ENCODE measurements at places on chromosomes 16 and 17. TPM values are rescaled to one million over a fixed set of nuclear protein-coding genes. Genes with fewer than 3 reads are reported as not detected.

Gene MGAT5B
- total RNA-seq, result 21.1 TPM

Gene CBFA2T3
- total RNA-seq, result 0.85 TPM

Gene OXLD1
- 53.3 TPM for total RNA-seq

Gene CYGB
- 1.6 TPM for total RNA-seq

Gene GJD3
- 1.4 TPM for total RNA-seq

Gene SLC35G3
- total RNA-seq, result not detected

Gene LGALS9B
- not detected for total RNA-seq

Gene MTSS2
- total RNA-seq, result 101 TPM

Gene CPHXL
- not detected for total RNA-seq

Gene OR1F1
- 0.31 TPM for total RNA-seq

Gene DRC3
- total RNA-seq, result 2.2 TPM

Gene FOXF1
- not detected for total RNA-seq

Gene TBC1D3K
- total RNA-seq, result not detected

Gene SMIM36
- not detected for total RNA-seq

Gene LITAFD
- total RNA-seq, result not detected

Gene PMP22
- total RNA-seq, result 197 TPM

Gene KIF19
- 0.05 TPM for total RNA-seq

Gene ABCC11
- total RNA-seq, result 0.17 TPM

Gene TP53TG3C
- total RNA-seq, result 0.24 TPM

Gene KRTAP4-5
- not detected for total RNA-seq

Gene CD300LB
- total RNA-seq, result 0.03 TPM

Gene QPRT
- total RNA-seq, result 0.53 TPM

Gene UBE2G1
- 74.9 TPM for total RNA-seq

Gene AGRP
- not detected for total RNA-seq

Gene DGKE
- 3.7 TPM for total RNA-seq

Measured in A549 treated with Hydrocortisone at 1 μM for 4 hours (cell line).